ENCODE measurements at places on chromosomes 1 and 21.

GRCh38 chr1:47838562-47839432, 158.4 kb downstream of the TRABD2B start:
- DNase-seq: no peak

- DNase-seq: no peak
Measured at GRCh38 chr21:16633831-16634459, 878.9 kb upstream of the CXADR start.

- DNase-seq: no peak
Measured at GRCh38 chr1:164784960-164785359, 226.0 kb downstream of the PBX1 start.

DNA sequence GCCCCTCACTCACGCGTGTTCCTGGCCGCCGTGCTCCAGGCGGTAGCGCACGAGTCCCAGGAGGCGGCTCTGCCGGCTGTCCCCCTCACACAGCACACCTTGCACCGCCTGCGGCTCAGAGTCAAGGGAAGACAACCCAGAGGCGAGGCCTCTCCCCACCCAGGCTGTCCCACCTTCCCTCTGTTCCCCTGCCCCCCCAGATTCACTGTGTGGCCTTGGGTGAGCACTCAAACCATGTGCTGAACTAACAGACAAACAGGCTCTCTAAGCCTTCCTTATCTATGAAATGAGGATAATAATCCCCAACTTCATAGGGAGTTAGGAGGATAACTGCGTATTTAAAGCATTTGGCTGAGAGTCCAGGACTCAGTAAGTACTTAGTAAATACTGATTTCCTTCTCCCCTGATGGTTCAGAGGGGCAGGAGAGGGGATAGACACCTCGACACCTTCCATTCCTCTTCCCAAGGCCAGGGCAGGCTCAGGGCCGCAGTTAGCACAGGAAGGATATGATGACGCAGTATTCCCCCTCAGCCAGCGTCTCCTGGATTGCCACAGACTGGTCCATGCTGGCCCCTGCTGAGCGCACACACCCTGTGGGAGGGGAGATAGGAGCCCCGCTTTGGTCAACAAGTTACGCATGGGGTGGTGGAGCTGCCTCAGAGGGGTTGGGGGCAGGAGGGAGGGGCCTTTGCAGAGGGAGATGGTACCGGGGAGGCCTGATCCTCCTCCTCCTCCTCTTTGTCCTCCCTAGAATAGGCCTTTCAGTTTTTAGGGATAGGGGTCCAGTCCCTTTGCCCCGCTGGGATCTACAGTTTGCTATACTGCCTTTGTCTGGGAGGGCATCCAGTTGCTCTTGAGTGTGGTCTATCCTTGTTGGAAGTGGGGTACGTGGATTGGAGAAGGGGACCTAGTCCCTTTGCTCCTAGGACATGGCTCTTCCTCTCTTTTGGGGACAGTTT, 830 bp downstream of the INPP5B start:
- DNase-seq: no peak

- no peak for DNase-seq
Measured at GRCh38 chr1:6688757-6689156, 12.9 kb downstream of the DNAJC11 start.

DNA sequence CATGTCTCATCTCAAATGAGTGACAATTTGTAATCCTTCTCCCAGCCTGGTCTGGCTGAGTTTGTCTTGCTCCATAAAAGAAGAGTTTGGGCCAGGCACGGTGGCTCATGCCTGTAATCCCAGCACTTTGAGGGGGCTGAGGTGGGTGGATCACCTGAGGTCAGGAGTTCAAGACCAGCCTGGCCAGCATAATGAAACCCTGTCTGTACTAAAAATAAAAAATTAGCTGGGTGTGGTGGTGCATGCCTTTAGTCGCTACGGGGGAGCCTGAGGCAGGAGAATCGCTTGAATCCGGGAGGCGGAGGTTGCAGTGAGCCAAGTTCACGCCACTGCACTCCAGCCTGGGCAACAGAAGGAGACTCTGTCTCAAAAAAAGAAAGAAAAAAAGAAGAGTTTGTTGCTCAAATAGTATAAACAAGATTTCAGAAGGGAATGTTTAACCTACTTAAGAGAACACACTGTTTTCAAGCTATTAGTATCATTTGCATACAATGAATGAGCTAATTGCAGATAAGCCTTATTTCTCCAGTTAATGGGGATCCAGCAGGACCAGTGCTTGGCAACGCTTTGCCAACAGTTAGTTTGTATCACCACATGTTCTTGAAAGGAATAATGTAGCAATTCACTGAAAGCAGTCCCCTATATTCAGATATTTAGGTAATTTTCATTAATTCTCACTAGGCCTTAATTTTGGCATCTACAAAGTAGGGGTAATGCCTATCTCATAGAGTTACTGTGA, 15.9 kb downstream of the KLHDC7A start:
- no peak for DNase-seq

GRCh38 chr1:228091084-228091483, 8.6 kb downstream of the ARF1 start:
- DNase-seq: no peak

DNA sequence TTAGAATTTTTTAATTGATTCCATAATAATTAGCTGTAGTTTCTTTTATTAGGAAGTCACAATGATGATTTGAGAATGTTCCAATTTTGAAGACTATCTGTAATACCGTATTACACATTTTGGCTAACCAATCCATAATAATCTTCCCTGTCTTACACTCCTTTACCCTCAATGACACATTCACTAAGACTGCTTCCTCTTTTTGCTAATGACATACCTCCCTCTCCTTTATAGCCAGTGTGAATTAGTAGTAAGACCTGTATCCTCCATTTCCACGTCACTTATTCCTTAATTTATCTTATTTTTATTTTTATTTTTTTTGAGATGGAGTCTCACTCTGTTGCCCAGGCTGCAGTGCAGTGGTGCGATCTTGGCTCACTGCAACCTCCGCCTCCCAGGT, 10.1 kb downstream of the KDM1A start:
- DNase-seq: no peak

DNA sequence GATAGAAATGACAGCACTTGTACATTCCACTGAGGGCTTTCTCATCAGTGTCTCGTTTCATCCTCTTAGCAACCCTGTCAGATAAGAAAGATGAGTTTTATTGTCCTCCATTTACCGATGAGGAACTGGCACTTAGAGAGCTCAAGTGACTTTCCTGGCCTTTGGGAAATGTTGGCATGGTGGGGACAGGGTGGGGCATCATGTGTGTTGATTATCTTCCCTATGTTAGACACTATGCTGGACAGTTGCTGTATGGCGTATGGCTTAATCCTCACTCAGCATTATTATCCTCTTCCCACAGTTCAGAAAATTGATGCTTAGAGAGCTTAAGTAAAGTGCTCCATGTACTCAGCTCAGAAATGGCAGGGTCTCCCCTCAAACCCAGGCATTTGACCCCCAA, 163.2 kb downstream of the CAMTA1 start:
- DNase-seq: no peak

DNA sequence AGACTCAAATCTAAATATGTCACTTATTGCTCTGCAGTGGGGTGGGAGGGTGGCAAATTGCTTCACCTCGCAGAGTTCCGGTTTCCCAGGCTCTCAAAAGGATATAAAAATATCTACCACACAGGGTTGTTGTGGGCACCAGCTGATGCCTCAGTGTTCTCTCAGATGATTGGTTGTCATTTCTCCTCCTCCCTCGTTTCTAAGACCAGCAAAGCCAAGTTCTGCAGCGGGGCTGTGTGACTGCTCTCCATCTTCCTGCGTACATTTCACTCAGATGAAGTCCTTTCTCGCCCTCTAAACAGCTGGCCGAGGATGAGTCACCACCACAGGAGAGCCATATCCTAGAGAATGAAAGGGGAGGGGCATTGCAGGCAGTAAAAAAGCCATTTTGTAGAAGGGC, 35.0 kb upstream of the VWA5B1 start:
- no peak for DNase-seq

GRCh38 chr21:32411350-32412161, 950 bp upstream of the EVA1C start:
- no peak for DNase-seq

DNA sequence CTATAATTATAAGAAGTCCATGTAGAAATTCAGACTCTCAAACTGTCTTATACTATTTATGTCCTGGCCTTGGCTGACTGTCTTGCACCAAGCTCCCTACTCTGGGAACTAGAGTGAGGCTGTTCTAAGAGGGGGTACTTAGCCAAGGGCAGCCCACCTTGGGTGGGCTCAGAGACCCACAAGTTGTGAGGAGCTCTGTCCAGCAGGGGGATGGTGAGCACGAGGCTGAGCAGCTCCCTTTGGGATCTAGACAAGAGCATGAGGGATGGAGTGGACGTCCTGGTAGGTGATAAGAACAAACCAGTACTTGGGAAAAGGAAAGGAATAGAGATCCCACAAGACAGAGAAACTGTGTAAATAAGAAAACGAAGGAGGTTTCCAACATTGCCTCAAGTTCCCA, 127.1 kb upstream of the SLC44A3 start:
- no peak for DNase-seq

DNA sequence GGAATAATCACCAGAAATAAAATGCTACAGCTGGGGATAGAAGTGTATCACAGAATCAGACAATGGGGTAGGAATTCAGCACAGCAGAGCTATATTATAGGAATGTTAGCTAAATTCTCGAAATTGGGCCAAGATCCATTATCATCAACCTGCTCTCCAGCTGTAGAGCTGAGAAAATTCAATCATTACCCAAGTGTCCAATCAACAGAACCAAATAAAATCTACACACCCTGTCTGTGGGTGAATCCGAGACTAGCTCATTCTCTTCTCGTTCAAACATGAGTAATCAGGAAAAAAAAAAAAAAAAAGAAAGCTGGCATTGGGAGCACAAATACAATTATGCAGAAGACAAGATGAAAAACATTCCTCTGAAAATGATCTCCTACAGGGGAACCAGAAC, 119.2 kb downstream of the CDC7 start:
- DNase-seq: no peak

DNA sequence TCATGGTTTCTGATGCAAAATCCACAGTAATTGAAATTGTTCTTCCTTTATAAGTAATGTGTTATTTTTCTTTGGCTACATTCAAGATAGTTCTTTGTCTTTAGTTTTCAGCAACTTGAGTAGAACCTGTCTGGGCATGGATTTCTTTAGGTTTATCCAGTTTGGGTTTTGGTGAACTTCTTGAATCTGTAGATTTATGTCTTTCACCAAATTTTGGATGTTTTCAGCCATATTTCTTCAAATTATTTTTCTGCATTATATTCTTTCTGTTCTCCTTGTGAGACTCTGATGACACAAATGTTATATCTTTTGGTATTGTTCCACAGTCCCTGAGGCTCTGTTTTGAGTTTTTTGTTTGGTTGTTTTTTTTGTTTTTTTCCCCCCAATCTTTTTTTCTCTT, 69.4 kb downstream of the TDRD5 start:
- no peak for DNase-seq

DNA sequence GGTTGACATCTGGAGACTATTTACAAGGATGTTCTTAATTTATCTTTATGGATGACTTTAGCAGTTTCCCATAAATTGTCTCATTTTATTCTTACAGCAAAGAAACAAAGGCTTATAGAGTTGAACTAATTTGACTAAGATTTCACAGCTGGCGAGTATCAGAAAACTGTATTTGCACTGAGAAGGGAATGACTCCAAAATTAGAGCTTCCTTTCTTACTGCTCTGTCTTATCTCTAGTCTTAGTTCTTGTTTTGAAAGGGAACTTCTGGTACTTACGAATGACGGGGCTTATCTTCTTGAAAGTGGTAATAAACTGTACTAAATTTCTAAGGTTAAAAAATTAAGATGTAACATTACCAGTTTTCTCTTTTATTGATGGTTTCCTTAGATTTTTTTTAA, 13.6 kb downstream of the CNST start:
- no peak for DNase-seq

DNA sequence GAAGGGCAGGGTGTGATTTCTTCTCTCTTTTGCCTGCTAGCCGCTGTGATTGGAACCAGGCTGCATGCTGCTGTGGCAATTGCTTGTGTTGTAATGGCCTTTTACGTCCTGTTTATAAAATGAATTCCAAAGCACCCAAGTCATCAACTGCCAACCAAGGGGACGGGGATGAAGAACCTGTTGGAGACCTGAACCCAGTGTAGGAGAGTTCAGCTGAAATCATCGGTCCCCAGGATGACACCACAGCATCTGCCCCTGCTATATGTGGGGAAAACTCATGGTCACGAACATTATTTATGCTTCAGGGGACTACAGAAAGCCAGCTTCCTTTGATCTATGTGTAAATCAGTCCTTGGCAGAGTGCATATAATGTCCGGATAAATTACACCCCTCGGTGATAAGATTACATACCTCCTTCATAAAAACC, 3.8 kb downstream of the TMEM167B start:
- DNase-seq: no peak

DNA sequence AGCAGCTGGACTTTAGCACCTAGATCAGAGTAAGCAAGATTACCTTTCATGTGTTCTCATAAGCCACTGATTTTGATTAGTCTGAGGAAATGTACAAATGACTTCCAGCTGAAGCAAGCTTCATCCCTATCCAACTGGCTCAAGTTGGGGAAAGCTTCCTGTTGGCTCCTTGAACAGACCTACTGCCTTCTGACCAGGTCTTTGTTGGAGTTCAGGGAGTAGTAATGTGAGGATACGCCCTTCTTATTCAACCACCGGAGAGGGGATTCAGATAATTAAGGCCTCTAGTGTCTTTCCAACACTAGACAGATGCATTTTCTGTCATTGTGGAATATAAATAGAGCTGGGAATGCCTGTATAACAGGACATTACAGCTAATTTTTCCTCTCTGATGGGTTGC, 268.9 kb downstream of the TGFB2 start:
- DNase-seq: peak; percentile 9

DNA sequence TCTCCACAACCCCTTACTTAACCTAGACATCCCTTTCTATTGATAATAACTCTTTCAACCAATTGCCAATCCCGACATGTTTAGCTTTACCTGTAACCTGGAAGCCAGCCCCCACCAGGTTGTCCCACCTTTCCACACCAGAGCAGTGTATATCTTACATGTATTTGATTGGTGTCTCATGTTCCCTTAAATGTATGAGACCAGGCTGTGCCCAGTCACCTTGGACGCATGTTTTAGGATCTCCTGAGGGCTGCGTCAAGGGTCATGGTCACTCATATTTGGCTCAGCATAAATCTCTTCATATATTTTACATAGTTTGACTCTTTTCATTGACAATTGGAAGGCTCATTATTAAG, 5.3 kb upstream of the SLC19A1 start:
- no peak for DNase-seq

- no peak for DNase-seq
Measured at GRCh38 chr1:156379420-156380165, 10.6 kb downstream of the RHBG start.

- no peak for DNase-seq
Measured at GRCh38 chr1:201259476-201260235, 23.6 kb upstream of the PKP1 start.
